ENCODE measurements at places on chromosomes 6 and 20. TPM values are rescaled to one million over a fixed set of nuclear protein-coding genes. Genes with fewer than 3 reads are reported as not detected.

The NKAPL gene
- total RNA-seq: 1.2 TPM

The COL11A2 gene
- 1.8 TPM for total RNA-seq

The EBF4 gene
- under 0.01 TPM for total RNA-seq

The ZNF391 gene
- 4.1 TPM for total RNA-seq

The PLA2G7 gene
- total RNA-seq: 0.36 TPM

The LY6G6C gene
- not detected for total RNA-seq

The TREML2 gene
- not detected for total RNA-seq

The DOK5 gene
- total RNA-seq: 12.7 TPM

The PPIL6 gene
- 5.3 TPM for total RNA-seq

The EYS gene
- under 0.01 TPM for total RNA-seq

The KCNQ5 gene
- 8.5 TPM for total RNA-seq

The RXRB gene
- total RNA-seq: 19.2 TPM

The SNX21 gene
- total RNA-seq: 69.0 TPM

The PRR18 gene
- total RNA-seq: 0.29 TPM

The PABPC1L gene
- 11.2 TPM for total RNA-seq

The GRIK2 gene
- 0.72 TPM for total RNA-seq

The BTNL2 gene
- total RNA-seq: not detected

DNA sequence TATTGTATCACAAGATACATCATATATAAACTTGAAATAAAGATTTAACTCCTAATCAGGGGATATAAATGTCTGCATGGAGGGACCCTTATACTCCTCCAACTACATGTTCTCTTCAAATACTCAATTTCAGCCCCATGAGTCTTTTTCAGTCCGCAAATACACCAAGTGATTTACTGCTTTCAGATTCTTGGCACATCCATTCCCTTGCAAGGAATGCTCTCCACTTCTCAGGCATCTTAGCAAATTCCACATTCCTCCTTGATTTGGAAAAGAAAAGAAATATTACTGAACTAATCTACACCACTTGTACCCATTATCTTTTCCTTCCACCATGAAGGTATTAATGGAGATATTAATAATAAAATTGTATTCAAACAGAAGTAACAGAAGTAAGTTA lies 999.4 kb upstream of the GJE1 start:
- DNase-seq: no peak

GRCh38 chr6:163860287-163861081 lies 446.0 kb downstream of the QKI start:
- DNase-seq: no peak

GRCh38 chr6:5513408-5513807 lies 252.1 kb downstream of the FARS2 start:
- DNase-seq: no peak

DNA sequence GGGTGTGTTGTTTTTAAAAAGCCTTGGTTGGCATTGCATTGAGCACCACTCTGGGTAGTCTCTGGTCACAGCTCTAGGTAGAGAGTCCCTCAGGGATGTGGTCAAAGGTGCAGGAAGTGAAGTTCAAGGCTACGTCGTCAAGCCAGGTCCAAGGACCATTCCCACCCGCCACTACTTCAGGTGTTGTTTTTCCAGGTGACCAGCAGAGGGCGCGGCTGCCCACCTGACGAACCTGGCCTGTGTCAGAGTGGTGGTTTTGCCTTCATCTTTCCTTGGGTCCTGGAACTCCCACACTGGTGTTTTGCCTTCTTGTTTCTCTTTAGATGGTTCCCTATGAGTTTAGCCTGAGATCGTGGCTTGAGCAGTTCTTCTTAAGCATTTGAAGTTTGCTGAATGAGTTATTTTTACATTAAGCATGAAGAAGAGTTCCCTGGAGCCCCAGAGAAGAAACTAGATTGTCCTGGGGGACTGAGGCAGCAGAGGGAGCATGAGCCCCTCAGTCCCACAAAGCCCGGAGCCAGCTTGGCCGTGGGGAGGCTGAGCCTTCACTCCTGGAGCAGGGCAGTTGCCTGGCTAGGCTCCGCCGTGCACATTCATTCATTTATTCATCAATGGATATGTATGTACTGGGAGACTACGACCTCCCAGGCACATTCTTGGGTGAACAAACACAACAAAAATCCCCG lies 5.6 kb upstream of the PHACTR3 start:
- peak; percentile 52 for DNase-seq

DNA sequence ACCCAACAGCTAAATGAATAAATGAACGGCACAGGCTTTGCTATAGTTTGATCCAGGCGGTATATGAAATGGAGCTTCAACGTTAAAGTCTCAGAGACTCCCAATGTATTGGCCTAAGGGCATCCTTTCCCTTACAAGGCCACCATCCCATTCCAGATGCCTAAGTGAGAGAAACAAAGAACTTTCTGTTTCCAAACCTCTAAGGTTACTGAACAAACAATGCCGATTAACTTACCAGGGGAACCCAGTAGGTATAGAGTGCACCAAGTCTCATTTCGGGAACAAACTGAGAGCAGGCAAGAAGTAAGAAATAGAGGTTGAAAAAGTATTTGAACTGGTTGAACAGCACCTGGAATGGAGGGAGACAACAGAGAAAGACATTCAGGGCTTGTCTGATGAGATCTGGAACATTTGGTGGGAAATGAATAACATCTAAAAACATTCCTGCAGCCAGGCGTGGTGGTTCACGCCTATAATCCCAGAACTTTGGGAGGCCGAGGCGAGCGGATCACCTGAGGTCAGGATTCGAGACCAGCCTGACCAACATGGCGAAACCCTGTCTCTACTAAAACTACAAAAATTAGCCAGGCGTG lies 42.5 kb downstream of the ATP9A start:
- no peak for DNase-seq

GRCh38 chr20:44052166-44052565 lies 134.8 kb downstream of the JPH2 start:
- DNase-seq: no peak

- DNase-seq: no peak
Measured at GRCh38 chr6:106069478-106069877, 16.7 kb upstream of the PRDM1 start.

DNA sequence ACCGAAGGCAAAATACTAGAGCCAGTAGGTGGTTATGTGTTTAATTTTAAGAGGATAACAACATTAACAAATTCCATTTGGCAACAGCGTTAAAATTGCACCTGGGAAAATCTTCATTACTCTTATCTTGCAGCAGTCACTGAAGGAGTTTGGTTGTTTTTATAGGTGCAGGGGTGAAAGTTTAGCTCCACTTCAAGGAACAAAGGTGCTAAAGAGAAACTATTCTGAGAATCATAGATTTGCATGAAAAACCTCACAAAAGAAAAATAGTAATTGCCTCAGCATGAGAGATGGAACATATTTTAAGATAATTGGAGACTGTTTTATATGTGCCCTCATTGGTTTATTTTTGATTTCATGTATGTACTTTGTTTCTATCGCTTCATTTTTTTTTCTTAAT lies 444.4 kb downstream of the UTRN start:
- DNase-seq: no peak

GRCh38 chr6:139475646-139476045 lies 101.2 kb upstream of the CITED2 start:
- DNase-seq: no peak

DNA sequence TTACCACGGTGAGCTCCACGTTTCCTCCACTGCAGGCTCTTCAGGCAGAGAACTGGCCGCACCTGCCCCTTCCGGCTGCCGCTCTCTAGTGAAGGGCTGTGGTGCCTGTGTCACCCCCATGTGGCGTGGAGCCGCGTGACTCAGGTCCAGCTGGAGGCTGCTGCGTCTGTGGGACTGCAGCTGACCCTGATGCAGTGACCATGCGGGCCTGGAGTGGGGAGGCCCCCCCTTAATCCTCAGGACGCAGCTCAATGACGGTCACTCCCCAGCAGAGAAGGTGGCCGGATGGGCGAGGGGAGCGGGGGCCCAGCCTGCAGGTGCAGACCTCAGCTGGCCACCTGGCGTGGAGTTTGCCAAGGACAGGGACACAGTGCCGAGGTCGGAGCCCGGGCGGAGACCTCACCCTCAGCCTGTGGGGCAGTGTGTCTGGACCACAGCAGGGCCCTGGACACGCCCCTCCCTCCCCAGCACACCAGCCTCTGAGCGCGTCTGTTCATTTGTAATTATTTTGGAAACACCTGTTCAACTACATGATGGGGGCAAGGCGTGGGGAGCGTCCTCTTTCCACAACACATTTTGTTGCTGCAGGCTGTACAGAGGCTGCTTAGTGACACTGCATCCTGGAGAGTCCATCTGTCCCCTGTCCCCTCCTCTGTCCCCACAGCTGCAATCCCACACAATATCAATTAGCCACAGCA lies 10.7 kb downstream of the BHLHE23 start:
- DNase-seq: no peak

- peak; percentile 36 for DNase-seq
Measured at GRCh38 chr6:125974214-125974866, 12.0 kb upstream of the TRMT11 start.

GRCh38 chr6:158042245-158042798 lies 60.7 kb downstream of the SYNJ2 start:
- peak; percentile 88 for DNase-seq

GRCh38 chr20:45306431-45306982 lies at the start of gene RBPJL:
Gene RBPJL, plus strand, starts transcription at chr20:45306840. Its CDS starts 83 bp downstream, at chr20:45306923.
- DNase-seq: peak; percentile 93

DNA sequence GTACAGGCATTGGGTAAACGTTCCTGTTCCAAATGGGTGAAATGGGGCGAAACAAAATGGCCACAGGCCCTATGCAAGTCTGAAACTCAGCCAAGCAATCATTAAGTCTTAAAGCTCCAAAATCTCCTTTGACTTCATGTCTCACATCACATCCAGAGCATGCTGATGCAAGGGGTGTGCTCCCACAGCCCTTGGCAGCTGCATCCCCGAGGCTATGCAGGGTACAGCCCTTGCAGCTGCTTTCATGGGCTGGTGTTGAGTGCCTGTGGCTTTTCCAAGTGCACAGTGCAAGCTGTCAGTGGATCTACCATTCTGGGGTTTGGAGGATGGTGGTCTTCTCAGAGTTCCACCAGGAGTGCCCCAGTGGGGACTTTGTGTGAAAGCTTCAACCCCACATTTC lies 270.0 kb upstream of the CDYL start:
- DNase-seq: no peak

DNA sequence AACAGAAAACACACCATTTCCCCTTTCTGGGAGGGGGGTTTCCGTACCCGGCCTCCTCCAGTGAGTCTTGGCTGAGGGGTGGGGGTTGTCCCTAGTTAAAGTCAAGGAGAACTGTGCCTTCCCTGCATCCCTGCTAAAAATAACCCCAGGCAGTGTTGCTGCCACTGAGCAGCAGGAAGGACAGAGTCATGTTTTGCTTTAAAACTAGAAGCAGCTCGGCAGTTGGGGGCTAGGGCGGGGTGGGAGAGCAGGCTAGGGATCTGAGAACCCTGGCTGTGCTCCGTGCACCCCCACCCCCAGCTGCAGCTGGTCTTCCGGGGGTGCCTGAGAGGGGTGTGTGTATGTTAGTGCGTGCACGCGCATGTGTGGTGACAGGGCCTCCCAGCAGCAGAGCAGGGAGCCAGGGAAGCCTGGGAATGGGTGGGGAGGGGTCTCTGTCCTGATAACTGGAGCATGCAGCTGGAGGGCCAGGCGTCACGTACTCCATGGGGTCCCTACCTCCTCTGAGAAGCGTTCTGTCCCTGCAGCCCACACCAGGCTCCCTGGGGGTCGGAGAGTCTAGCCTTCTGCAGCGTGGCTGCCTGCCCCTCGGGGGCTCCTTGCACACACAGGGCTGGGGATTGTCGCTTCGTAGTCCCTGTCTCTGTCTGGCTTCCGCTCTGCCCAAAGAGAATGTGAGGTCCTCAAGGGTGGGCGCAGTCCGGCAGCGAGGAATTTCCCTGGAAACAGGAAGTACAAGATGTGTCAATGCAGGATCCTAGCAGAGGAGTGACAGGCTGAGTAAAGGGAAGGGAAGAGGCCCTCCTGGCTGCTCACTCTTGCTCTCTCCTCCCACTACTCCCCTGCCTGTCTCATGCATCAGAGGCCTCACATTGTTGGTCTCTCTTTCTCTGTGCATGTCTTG lies 16.8 kb upstream of the ARMC12 start:
- DNase-seq: peak; percentile 77

All from osteoblast (primary cell).